ENCODE measurements at places on chromosomes 5 and 9.

- DNase-seq = no peak
Observed at GRCh38 chr9:98809311-98810101, 2.0 kb downstream of the GALNT12 start.

- DNase-seq = peak; percentile 18
Observed at GRCh38 chr9:126146254-126147145, 180.1 kb upstream of the MVB12B start.

DNA sequence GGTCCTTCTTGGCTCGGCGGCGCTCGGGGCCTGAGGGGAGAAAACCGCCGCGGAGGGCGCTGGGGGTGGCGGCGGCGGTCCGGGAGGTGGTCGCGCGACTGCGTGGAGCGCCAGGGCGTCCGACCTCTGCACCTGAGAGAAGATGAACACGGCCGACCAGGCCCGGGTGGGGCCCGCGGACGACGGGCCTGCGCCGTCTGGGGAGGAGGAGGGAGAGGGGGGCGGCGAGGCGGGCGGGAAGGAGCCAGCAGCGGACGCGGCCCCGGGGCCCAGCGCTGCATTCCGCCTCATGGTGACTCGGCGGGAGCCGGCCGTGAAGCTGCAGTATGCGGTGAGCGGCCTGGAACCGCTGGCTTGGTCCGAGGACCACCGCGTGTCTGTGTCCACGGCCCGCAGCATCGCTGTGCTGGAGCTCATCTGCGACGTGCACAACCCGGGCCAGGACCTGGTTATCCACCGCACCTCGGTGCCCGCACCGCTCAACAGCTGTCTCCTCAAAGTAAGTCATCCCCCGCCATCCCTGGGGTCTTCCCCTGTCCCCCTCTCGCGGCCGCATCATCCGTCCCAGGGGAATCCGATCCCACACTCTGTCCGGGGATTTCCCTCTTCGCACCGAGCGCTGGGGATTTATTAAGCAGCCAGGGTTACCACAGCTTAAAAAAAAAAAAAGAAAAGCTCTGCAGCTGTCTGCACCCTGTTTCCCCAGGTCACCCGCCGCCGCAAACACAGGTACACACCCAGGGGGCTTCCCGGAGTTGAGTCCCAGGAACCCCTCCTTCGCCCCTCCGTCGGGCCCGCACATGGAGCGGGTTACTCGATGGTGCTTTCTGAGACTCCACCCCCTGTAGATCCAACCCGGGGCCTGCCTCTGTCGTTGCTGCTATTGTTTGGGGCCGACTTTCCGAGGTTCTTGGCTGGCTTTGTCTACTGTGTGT is at the start of gene GTF3C4:
GTF3C4 (plus strand) TSS at position 8 of the 935 bp plus-strand sequence; CDS start at position 143, 135 bp downstream.
- peak; percentile 25 for DNase-seq

- DNase-seq = no peak
Observed at GRCh38 chr9:28051559-28052503, 478.6 kb upstream of the C9orf72 start.

DNA sequence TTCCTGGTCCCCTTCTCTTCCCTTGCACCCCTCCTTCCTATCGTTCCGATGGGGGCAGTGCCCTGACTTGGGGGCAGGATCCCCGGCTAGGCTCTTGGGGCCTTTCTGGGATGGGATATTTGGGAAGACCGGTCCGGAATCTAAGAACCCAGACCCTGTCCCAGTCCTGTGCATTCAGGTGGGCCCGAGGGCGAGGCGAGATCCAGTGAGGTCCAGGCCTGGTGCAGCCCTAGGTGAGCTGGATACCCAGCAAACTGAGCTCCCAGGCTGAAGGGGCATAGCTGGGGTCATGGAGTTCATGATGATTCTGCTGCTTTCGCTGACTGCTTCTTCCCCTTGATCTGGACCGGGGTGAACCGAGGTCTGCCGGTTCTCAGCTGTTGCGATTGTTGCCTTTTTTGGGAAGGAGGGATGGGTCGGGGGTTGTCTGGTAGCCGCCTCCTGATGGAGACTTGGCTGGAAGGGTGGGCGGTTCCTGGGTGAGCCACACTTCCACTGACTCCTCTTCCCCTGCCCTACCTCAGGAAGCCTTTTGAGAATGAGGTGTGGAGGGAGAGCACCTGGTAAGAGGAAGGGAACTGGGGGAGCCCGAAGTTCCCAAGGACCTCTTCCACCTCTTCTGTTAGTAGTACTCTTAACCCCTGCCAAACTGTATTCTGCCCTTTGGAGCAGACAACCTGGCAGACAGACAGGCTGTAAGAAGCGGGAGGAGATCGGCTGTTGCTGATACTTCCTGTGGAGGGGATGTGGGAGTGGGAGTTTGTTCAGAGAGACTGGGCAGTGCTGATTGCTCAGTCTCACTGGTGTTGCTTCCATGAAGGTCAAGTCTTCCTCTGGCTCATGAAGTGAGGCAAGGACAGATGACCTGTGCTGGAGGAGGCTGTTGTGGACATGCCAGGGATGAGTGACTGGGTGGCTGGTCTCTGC is 1.0 kb downstream of the LRRC8A start:
- no peak for DNase-seq

DNA sequence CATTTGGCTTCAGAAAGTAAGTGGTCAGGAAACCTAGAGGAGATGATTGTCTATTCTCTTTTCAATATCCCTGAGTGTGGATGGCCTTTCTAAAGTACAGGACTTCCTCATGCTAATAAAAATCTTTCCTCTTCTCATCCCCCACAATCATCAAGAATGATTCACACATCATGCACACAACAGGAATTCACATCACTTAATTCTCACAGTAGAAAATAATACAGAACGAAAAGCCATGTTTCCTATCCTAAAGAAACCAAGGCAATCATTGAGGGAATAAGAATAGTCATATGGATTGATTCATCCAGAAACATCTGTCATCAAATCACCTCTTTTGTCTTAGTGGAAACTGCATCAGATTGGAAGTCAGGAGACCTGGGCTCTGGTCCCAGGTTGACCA is 203.1 kb upstream of the PIK3R1 start:
- DNase-seq = no peak

DNA sequence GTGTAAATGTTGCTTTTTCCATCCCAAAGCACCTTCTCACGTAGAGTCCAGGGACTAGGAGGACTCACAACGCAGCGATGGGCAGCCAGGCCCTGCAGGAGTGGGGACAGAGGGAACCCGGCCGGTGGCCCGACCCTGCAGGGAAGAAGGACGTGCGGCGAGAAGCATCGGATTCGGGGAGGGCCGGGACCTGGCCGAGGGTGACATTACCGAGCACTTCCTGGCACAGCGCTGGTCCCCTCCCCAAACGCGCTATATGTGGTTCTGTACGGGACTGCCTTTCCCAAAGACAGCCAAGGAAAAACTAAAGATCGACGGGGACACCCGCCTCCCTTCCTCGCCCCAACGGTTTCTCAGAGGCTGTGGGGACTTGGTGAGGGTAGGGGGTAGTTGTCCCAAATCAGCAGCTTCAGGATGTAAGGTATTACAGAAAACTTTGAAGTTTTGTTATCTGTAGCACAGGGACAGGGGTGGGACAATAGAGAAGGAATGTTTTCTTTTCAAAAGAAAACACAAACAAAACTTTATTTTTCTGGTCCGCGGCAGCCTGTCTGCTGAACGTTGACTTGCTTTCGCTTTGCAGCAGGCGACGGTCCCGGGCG is 887 bp upstream of the MAP3K1 start:
- no peak for DNase-seq

GRCh38 chr5:82911910-82912309 is 165.3 kb downstream of the TMEM167A start:
- DNase-seq = no peak

GRCh38 chr9:99366621-99367020 is 144.5 kb downstream of the SEC61B start:
- DNase-seq = no peak

DNA sequence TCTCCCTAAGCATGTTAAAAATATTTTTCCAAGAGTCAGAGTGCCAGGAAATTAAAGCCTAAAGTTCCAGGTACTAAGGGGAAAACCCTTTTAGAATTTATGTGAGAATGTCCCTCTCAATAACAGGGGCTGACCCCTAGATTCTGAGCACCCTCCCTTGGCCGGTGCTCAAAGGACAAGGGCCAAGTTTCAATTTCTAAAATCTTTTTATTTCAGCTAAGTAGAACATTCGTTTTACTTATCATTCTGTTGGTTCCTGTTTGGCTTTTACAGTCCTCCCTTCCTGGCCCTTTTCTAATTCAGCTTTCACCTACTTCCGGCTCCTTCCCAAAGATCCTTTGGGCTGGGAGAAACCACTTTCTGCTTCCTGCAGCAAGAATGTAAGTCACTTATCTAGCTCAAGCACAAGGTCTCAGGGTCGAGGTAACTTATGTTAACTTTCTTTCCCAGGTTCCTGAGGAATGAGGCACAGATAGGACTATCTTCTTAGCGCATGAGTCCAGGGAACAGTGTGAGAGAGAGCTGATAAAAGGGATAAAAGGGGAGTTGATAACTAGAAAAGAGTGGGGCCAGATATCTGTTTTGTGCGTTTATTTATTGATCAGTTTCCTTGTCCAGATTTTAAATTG is 34.6 kb upstream of the F2RL2 start:
- DNase-seq = no peak

DNA sequence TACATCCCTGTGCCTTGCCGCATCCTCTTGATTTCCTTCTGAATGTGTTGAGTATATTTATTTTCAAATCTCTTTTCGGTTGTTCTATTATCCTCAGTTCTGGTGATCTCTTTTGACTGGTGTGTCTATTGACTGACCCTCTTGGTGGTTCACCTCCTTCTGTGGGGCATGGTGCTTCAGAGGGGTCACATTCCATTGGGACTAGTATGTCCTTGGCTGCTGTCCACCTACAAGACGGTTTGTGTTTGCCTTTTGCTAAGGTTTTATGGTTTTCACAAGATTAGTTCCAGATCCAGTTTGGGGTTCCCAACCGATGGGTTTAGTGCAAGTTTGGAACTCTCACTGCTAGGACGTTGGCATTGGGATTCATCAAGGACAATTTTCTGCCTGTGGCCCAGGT is 66.6 kb downstream of the PHF2 start:
- peak; percentile 8 for DNase-seq

GRCh38 chr5:121152411-121152810 is 688.3 kb downstream of the PRR16 start:
- DNase-seq = no peak

DNA sequence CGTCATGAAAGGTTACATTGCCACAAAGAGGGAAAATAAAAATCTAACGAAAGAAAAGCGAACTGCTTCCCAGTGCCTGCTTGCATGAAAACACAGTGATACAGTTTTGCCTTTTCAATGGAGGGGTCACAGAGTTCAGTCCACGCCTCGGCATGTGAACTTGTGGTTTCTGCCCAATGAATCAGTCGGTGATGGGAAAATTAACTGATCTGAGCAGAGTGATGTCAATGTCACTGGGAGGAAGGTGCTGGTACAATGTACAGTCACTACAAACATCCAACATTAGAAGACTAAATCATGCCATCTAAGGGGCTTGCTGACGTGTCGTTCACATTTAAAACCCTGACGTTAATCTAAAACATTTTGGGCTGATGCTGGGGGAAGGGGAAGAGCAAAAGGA is 151.8 kb upstream of the MSX2 start:
- DNase-seq = no peak

DNA sequence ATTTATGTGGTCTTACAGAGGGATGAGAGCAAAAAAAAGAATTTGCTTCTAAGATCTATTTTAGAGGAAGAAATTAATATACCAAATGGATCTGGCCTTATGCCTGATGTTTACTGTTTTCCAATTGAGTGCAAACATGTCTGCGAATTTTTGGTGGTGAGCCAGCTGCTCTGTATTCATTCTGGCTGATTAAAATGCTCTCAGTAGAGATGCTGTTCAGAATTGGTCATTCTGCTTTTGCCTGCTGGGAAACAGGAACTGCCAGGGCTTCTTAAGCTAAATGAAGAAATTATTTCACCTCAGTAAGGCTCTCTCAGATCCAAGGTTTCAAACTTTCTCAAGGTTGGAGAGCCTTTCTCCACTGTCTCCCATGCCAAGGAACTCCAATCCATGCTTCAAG is 132.0 kb upstream of the SV2C start:
- DNase-seq = no peak

DNA sequence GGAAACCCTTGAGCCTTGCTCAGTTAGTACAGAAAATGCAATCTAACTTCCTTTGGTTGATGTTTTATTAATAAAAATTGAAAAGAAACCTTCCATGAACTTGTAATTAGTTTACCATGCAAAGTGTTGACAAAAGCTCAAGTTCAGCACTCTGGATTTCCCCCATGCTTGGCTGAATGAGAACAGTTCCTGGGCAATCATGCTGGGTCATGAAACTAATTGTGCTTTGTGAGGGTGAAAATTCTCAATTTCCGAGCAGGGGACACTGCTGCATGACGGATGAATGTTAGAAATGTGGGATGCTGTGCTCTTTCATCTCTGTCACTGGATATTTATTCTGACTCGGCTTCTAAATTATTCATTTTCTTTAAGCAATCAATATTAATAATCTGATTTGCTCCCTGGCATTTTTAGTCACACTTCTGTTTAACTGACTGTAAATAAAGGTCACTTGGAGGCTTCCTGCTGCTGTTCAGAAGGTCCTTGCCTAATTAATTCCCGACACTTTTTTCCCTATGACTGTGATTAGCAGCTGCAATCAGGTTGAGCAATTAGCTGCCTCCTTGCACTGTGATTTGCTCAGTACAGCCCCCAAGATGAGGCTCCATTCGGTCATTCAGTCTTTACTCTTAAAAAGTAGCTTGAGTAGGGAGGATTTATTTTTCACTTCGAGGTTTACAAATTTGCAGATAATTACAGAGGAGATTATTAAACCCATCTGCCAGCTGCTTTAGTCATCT is 678.1 kb upstream of the ZNF608 start:
- peak; percentile 6 for DNase-seq

DNA sequence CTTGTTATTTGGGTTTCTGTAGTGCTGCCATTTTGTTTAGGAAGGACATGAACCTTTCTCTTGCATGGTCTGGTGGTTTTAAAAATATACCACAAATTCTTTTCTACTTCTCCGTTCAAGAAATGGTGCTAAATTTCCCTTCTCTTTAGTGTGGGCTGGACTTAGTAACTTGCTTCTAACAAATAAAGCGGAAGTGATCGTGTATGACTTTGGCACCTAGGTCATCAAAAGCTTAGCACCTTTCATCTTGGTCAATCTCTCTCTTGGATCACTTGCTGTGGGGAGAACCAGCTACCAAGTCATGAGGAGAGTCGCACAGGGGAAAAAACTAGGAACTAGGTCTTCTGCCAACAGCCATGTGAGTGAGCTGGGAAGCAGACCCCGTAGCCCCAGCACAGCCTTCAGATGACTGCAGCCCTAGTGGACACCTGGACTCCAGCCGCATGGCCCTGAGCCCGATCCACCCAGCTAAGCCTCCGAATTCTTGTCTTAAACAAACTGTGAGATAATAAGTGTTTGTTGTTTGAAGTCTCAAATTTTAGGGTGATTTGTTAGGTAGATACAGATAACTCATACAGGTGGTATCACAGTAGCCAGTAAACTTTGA is 87.7 kb upstream of the CKMT2 start:
- DNase-seq = no peak

GRCh38 chr5:65483546-65484346 is 2.0 kb upstream of the ADAMTS6 start:
- peak; percentile 72 for DNase-seq

DNA sequence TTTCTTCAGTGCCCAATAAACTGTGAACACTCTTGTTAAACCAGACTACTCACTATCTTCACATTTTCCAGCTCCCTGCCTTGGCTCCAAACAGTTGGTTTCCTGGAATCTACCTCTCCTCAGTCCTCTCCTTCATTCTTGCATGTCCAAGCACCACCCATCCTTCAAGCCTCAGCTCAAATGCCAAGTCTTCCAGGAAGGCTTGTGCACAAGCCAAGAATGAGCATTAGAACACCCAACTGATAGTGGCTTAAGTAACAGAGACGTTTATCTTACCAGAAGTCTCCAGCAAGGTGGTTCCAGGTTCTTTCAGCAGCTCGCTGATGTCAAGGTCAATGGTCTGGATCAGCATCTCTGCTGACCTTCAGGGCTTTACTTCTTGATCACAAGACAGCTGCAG is 60.1 kb downstream of the PTPDC1 start:
- DNase-seq = peak; percentile 68

- peak; percentile 89 for DNase-seq
Observed at GRCh38 chr5:126780165-126780827, 3.4 kb downstream of the LMNB1 start.

Measured in MCF 10A (cell line).